ENCODE measurements at places on chromosomes 4 and X.

- DNase-seq, result no peak
Measured at GRCh38 chr4:176953021-176953420, 160.3 kb upstream of the VEGFC start.

- DNase-seq, result no peak
Measured at GRCh38 chrX:2500803-2501558, at the start of the genes DHRSX and ZBED1. DHRSX (minus strand) TSS chrX:2500976; CDS start chrX:2500925, 51 bp downstream. ZBED1 (minus strand) TSS chrX:2500976; CDS start chrX:2490719, 10,257 bp downstream.

DNA sequence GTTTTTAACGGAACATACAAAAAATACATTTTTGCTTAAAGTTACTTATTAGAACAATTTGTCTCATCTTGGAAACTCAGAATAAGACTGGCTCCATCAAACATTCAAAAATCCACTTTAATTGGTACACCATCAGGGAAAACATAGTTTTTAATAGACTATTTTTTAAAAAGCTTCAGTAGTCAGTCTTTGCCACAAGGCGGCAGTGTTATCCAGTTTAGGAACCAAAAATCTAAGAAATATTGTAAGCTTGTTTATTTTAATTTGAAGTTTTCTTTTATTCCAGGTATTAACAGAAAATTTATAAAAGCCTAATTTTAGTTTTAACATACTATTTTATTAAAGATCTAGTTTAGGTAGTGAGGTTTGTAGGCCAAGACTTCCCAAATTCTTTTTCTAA, 107.7 kb downstream of the APOOL start:
- DNase-seq, result no peak

DNA sequence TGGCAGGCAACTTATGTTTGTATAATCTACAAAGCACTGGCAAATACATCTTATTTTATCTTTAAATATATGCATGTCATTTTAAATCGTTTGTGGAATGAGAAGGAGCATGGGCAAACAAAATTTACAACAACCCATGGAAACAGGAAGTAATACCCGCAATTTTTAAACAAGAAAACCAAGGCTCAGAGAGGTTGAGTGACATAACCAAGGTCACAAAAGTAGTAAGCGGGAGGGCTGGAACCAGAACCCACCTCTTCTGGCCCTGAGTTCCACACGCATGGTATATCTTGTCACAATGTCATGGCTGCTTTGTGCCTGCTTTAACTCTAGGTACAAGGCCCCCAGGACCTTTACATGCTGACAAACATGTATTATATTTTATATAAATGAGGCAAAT, 52.9 kb downstream of the SLC7A11 start:
- no peak for DNase-seq

Data from stimulated activated CD8-positive, alpha-beta memory T cell treated with anti-CD3 and anti-CD28 coated beads, Interleukin-15, amount 100 ng/mL, for 4 hours (primary cell).